Renal pelvis (tissue), 12 donors: ENCODE measurements at places on chromosomes 3 and 15. TPM values are rescaled to one million over a fixed set of nuclear protein-coding genes. Genes with fewer than 3 reads are reported as not detected.

DNA sequence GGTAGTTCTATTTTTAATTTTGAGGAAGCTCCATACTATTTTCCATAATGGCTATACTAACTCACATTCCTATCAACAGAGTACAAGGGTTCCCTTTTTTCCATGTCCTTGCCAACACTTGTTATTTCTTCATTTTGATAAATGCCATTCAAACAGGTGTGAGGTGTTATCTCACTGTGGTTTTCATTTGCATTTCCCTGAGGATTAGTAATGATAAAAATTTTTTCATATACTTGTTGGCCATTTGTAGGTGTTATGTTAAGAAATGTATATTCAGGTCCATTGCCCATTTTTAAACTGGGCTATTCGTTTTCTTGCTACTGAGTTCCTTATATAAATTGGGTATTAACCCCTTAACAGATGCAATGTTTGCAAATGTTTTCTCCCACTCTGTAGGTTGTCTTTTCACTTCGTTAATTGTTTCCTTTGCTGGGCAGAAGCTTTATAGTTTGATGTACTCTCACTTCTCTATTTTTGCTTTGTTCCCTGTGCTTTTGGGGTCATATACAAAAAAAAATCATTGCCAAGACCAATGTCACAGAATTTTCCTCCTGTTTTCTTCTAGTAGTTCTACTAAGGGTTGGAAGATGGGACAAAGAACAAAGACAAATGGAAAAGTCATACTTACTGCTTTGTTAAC is 11.0 kb upstream of the VPS39 start:
- DNase-seq, result no peak

DNA sequence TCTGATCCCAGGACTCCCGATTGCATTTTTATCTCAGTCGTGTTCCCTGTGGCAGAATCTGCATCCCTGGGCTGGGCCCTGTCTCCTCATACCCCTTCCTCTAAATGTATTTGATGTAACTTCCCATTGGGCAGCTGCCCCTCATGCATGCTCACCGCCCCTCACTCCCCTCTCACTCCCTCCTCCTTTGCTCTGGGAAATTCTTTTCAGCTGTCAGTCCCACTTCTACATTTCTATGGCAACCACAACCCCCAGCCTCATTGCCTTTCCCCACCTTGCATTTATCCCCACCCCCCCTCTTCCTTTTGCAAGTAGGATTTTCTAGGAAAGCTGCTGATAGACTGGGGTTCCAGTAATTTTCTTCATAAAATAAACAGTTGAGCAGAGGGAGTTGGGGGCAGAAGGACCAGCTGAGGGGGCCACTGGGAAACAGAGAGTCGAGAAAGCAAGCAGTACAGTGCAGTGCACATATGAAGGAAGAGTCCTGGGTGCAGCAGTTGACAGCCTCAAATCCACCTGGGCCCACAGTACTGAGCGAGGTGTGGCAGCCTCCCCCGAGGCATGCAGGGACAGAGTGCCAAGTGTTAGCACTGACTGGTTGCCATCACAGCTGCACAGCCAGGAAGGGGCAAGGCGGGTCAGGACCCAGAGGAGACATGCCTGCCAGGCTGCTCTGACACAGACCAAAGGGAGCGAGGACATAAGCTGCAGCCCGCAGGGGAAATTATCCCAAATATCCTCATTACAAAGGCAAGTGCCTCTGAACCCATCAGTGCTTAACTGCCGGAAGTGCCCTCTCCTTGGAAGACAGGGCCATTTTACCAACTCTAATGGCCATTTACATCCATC is 476.3 kb downstream of the EPHB1 start:
- DNase-seq, result no peak

DNA sequence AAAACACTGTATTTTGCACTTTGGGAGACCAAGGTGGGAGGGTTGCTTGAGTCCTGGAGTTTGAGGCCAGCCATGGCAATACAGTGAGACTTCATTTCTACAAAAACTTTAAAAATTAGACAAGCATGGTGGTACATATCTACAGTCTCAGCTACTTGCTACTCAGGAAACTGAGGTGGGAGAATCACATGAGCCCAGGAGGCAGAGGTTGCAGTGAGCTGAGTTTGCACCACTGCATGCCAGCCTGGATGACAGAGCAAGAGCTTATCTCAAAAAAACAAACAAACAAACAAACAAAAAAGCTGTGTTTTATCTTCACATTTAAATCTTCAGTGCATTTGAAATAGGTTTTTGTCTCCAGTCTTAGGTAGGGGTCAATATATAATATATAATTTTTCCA is 4.8 kb upstream of the SLC9C1 start:
- DNase-seq, result no peak

DNA sequence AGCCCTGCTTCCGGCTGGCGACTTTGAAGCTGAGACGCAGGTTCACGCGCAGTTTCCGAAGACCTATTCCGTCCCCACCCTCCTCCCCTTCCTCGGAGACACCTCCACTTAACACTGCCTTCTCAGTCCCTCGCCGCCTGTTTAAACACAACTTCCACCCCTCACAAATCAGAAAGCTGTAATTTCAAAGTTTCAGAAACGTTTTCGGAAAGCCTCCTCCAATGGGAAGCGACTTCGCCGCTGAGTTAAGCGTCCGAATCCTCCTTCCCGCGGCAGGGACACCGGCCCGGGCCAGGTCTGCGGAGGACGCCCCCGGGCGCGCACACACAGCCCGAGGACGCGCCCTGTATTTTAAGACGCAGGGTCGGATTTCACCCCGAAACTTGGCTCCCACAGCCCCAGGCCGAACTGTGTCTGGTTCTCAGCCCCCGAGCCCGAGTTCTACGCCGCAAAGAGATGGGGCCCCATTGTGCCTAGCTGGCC is 559 bp upstream of the LRRN1 start:
- DNase-seq, result peak; percentile 38

- no peak for DNase-seq
Observed at GRCh38 chr15:45855907-45856579, 221.2 kb downstream of the SQOR start.

GRCh38 chr3:108495717-108496116 is 14.7 kb downstream of the MYH15 start:
- DNase-seq, result no peak

DNA sequence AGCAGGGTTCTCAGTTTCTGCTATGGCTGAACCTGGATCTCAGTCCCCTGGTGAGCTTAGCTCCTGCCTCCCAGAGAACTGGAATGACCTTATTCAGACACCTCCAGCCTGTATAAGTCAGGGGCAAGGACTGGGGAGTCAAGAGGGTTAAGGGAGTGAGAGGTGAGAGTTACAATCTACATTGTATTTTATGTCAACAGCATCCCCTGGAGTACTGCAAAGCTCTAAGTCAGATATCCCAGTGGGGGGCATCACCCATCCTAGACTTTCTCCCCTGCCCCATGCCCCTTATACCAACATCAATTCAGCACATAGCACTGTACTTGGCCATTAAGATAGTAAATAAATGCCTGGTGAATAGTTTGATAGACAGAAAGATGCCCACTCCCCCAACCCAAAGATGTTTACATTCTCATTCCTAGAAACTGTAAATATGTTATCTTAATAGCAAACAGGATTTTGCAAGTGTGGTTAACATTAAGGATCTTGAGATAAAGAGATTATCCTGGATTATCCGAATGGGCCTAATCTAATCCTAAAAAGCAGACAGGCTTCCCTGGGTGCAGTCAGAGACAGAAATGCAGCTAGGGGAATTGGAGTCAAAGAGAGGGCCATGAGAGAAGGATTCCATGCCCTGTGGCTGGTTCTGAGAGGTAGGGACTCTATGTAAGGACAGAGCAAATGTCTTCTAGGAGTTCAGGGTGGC is 132.3 kb upstream of the RASGRP1 start:
- DNase-seq, result no peak

DNA sequence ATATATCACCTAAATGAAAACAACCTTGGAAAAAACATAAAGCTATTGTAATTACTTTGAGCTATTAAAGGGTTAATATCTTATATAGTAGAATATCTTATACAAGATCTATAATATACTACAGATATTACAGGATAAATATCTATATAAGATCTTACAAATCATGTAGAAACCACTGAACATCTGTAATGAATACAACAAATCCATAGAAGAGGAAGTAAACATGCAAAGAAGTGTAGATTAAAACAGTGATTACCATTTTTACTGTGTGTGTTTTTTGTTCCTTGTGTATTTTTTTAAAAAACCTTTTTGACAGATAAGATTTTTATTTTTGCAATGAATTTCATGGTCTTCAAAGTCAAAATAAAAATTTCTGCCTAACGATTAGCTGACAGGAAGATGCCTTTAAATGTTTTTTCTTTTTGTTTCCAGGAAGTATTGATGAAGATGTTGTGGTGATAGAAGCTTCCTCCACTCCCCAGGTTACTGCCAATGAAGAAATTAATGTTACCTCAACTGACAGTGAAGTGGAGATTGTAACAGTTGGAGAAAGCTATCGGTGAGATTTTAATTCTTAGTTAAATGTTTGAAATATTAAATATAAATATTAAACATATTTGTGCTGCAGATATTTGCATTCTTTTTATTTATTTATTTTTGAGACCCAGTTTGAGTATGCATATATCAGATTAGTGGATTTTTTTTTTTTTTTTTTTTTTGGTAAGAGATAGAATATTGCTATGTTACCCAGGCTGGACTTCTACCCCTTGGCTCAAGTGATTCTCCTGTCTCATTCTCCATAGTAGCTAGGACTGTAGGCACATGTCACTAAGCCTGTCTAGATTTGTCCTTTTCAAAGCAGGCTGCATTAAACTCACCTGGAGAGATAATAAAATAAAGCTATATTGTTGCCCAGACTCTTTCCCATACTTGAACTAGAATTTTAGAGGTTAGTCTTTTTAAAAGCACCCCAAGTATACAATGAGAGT is 52.8 kb upstream of the CCNB2 start:
- DNase-seq, result no peak

- DNase-seq, result no peak
Observed at GRCh38 chr3:75180945-75181298, 483.2 kb upstream of the FRG2C start.

DNA sequence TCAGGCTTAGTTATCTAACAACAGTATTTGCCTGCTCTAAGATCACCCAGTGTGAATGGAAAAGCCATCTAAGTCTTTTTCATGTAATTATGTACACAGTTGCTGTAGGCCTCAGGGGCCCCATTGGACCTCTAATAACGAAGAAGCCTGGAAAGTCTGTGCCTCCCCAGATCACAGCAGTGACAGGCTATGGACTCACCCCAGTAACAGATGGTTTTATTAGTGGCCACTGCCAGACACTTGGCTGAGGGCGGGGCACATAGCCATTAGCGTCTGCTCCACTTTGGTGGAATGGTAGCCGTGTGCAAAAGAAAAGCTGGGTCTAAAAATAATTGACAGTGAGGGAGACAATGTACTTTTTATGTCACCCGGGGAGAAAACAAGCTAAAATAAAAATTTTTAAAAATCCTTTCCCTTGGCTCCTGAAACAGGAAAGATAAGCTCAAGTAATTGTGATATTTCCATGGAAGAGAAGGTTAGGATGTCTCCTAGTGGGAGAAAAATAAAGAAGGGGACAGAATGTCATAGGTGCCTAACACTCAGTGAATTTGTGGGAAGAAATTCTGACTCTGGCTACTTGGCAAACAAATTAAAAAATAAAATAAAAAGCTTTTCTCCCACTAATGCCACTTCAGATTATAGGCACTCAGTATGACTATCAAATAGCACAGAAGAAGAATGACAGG is 44.3 kb upstream of the ZNF385D start:
- DNase-seq, result no peak

- no peak for DNase-seq
Observed at GRCh38 chr3:66441129-66441528, 59.7 kb downstream of the LRIG1 start.

GRCh38 chr3:114857299-114857701 is 289.8 kb downstream of the ZBTB20 start:
- no peak for DNase-seq

SLC27A2 gene
- 71.1 TPM for polyA plus RNA-seq

KNSTRN gene
- 33.6 TPM for polyA plus RNA-seq

THBS1 gene
- polyA plus RNA-seq, result 139 TPM

CTXND1 gene
- 8.0 TPM for polyA plus RNA-seq

STARD5 gene
- polyA plus RNA-seq, result 4.9 TPM

ARPP21 gene
- 1.7 TPM for polyA plus RNA-seq
